ENCODE measurements at places on chromosomes 7 and 10. TPM values are rescaled to one million over a fixed set of nuclear protein-coding genes. Genes with fewer than 3 reads are reported as not detected.

- DNase-seq = no peak
Measured at GRCh38 chr10:59281861-59282260, 80.5 kb downstream of the FAM13C start.

DNA sequence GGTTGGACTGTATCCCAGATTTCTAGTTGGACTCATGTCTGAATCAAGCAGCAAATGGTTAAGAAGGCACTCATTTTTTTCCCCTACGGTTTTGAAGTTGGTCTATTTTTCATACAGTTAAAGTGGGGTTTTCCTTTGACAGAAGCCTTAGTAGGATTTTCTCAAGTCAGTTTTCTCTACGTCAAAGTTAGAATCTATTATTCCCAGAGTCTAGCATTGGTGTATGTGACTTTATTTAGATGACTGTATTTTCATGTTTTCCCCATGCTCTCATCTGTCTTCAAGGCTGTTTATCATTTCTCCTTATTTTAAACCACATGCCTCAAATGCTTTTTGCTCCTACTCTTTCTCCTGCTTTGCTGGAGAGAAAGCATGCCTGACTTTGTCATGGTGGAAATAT is 623.2 kb downstream of the CCSER2 start:
- DNase-seq = no peak

DNA sequence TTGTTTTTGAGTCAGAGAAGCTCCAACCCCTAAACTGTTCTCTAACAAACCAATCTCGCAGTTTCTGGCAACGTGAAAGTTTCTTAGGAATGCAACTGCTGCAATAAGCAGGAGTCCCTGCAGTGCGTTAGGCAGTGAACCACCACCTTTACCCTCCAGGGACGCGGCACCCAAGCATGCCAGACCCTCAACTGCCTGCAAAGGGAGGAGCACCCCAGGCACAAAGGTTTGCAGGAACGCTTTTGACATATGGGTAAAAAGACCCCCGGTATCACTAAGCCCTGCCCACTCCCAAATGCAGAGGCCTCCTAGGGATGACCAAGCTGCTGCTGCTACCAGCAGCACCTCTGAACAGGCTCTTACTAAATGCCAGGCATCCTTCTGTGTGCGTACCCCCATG is 4.7 kb downstream of the TBRG4 start:
- DNase-seq = no peak

GRCh38 chr7:12703881-12704280 is 16.4 kb downstream of the ARL4A start:
- peak; percentile 57 for DNase-seq

DNA sequence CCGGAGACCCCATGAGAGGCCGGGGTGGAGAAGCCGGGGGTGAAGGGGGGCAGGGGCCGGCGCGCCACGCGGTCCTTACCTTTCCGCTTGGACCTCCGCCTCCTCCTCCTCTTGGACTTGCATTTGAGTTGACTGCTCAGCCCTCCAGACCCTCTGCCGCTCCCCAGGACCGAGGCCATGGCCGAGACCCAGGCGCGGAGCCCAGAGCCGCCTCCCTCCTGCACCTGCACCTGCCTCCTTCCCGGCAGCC is 428 bp downstream of the ADARB2 start:
- no peak for DNase-seq

- DNase-seq = no peak
Measured at GRCh38 chr7:27117887-27118491, 12.6 kb downstream of the HOXA4 start.

- DNase-seq = no peak
Measured at GRCh38 chr10:4671451-4672145, 154.4 kb upstream of the AKR1E2 start.

DNA sequence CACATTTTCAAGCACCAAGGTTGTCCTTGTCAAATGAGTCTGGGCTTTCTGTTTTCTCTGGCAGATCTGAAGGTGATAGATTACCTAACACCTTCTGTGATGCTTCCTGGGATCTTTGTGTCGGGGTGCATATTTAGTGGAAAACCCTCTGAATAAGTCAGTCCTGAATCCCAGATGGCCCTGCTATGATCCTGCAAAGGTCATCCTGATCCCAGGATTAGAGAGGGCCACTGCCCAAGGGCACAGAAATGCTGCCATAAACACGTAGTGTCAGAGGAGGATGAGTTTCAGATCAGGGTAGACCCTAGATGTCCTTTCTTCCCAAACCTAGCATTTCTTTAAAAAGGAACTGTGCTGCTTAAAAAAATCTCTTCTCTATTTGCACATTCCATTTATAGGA is 19.0 kb downstream of the AGR2 start:
- no peak for DNase-seq

DNA sequence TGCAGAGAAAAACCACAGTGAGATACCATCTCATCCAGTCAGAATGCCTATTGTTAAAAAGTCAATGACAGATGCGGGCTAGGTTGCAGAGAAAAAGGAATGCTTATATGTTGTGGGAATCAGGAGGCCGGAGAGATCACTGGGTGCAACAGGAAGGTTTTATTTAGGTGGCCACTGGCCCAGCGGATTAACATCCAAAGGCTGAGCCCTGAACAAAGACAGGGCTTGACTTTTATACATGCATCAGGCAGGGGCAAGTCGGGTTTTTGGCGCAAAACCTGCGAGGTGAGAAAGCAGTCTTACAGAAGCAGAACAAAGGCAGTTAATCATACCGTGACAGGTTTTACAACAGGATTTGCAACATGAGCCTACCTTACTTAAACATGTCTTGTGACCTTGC is 620 bp downstream of the ZNF117 start:
- DNase-seq = no peak

GRCh38 chr10:129605266-129605985 is 138.4 kb downstream of the MGMT start:
- peak; percentile 51 for DNase-seq

DNA sequence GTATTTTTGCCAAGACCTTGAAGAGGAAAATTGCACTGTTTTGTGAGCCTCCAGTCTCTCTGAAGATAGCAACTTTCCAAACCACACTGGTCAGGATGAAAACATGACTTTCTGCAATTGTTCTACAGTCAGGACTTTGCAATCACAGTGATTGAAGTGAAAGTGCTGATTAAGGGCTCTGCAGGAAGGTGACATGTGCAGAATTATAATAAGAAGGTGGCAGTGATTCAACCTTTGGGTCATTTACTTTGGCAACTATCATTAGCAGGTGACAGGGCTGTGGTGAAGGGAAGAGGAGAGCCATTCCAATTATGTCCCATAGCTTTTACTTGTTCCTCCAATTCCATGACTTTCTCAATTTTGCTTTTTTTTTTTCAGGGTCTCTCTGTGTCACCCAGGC is 350.0 kb upstream of the FZD8 start:
- DNase-seq = no peak

DNA sequence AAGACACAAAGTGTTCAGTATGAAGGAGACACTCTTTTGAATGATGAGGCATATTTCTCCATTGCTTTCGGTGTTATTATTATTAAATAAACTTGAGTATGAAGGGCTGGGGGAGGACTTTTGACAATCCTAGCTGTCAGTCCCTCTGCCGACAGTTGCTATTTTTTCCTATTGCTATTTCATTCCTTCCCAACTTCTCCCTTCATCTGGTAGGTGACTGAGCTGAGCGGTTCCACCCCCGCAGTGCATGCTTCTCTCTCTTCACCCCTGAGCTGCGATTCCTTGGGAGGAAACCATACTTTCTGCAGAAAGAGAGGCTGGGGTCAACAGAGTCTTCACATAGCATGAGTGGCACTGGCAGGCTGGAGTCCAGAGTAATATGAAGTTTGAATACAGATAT is 261.2 kb upstream of the TAC1 start:
- DNase-seq = no peak

GRCh38 chr7:139854803-139855497 is 25.9 kb downstream of the TBXAS1 start:
- no peak for DNase-seq

GRCh38 chr7:27161214-27161720 is 4.1 kb downstream of the HOXA9 start:
- DNase-seq = peak; percentile 76

GRCh38 chr7:39825401-39825980 is 124.6 kb upstream of the CDK13 start:
- DNase-seq = no peak

DNA sequence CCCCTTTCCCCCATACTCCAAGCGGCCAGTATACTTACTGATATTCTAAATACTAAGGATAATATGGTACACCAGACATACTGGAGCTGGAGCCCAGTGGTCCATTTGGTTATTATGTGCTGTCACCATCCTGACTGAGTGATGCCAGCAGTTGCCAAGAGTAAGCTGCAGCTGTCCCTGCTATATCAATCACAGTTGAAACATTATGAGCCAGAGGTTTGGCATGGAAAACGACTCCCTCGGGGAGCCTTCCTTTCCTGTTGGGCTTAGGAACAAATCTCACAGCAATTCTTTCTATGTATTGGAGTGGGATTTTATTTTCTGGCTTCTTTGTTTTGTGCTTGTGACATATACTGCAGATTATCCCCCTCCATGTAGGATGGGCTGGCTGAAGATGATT is 32.6 kb downstream of the STRIP2 start:
- peak; percentile 77 for DNase-seq

DNA sequence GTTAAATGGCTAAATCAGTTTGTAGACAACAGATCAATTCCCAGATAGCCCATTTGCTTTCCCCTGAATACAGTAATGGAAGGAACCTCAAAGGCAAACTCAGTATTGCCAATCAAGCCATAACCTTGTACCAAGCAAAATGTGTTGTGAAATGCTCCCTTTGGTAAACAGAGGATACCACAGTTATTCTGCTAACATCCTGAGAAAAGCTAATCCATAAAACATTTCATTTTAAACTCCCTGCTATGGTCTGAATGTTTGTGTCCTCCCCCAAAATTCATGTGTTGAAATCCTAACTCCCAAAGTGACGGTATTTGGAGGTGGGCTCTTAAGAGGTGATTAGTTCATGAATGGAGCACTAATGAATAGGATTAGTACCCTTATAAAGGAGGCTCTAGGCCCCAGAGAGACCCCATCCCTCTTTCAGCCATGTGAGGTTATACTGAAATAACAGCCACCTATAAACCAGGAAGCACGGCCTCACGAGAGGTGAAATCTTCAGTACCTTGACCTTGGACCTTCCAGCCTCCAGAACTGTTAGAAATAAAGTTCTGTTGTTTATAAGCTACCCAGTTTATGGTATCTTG is 89.3 kb upstream of the RNF148 start:
- DNase-seq = no peak

- DNase-seq = no peak
Measured at GRCh38 chr7:284762-285722, 4.9 kb upstream of the FOXL3 start.

The CLDN4 gene
- 0.27 TPM for total RNA-seq

The DRGX gene
- total RNA-seq = not detected

The C10orf62 gene
- total RNA-seq = not detected

The CDK1 gene
- total RNA-seq = 30.9 TPM

The ALOX5 gene
- total RNA-seq = 0.58 TPM

The TLX1 gene
- total RNA-seq = not detected

All from muscle of leg (tissue), 16 donors.